ENCODE measurements at places on chromosomes 7 and 10.
A peak's percentile ranks its signal among the peaks of the same experiment; 100 is the strongest.

GRCh38 chr7:81929386-81929785 lies 159.5 kb upstream of the HGF start:
- DNase-seq, result no peak

DNA sequence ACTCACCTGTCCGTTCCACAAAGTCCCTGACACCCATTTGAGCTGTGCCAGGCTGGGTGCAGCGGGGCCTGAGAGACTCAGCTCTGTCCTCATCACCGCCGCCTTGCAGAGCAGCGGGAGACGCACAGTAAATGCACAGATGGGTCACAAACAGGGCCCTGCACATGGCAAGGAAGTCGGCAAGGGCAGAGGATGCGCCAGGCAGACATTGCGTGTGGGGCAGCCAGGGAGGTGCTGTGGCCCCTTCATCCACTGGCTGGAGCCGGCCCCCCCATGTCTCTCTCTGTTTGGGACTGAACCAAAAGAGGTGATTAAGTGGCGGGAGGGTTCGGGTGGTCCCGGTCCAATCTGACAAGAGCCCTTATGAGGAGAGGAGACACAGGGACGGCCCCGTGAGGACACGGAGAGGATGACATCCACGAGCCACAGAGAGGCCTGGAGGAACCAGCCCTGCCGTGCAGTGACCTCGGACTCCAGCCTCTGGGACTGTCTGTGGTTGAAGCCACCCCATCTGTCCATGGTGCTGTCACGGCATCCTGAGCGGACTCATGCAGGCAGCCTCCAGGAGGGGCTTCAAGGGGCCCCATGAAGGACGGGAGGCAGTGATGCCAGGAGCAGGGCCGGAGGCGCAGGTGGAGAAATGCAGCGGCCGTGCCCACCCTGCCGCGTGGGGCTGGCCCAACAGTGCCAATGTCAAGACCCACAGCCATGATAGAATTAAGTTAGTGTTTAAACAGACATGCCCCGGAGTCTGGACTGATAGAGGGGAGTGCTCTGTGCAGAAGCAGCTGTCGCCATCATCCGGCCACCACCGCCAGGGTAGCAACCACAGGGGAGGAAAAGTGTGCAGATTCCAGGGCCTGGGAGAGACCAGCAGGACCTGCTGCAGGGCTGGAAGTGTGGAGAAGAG lies 28.4 kb upstream of the FOXL3 start:
- no peak for DNase-seq

DNA sequence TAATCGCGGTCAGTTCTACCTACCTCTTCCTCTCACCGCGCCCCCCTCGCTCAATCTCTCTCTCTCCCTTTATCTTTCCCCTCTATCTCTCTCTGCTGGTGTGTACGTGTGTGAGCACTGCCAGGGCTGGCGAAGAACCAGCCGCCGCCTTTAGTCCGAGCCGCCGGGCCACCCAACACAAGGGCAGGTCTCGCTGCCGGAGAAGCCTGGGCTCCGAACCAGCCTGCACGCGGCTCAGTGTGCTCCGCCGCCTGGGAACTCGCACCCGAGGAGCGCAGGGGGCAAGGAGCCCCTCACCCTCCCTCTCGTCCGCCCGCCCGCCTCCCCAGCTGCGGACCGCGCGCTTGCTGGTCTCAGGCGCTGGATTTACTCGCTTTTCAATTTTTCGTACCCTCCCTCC lies 1.7 kb downstream of the NXPH1 start:
- no peak for DNase-seq

- no peak for DNase-seq
Observed at GRCh38 chr7:48168159-48168558, 3.1 kb upstream of the ABCA13 start.

- peak; percentile 48 for DNase-seq
Observed at GRCh38 chr10:121886997-121887622, 40.7 kb downstream of the ATE1 start.

GRCh38 chr7:56188823-56189346 lies 72.7 kb upstream of the NUPR2 start:
- DNase-seq, result no peak

- no peak for DNase-seq
Observed at GRCh38 chr10:86199041-86199440, 167.6 kb downstream of the GRID1 start.

DNA sequence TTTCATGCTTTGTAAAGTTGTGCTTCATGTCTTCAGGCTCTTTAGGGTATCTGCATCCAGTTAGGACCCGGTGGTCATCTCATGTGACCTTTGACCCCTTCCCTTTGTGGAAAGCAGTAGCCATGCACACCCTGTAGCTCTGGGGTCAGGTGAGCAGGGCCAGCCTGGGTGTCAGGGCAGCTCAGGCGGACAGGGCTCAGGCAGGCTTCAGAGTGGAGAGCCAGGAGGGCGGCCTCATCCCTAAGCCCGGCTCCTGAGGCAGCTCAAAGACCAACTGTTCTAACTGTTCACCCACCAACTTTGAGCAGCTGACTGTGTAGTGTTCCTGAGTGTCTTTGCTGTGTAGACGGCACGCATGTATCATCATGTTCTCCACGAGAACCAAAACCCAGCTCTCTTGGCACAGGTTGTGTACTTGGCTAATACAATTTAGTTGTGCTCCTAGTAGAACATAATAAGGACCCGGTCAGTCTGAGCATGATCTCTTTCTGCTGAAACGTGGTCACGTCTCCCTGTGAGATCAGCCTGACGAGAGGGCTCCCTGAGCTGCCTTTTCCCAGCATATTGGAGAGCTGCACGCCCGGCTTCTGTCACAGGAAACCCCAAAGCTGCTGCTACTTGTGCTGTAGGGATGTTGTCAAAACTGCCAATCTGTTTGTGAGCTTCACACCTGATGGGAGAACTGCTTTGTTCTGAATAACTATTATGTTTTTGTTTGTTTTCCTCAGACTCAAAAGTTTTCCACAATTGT lies 30.0 kb downstream of the EEPD1 start:
- no peak for DNase-seq

GRCh38 chr7:27147199-27148030 lies at the start of gene HOXA6:
TSS of gene HOXA6 (minus strand) at chr7:27147774. CDS start at chr7:27147749, 25 bp downstream.
- DNase-seq, result no peak

DNA sequence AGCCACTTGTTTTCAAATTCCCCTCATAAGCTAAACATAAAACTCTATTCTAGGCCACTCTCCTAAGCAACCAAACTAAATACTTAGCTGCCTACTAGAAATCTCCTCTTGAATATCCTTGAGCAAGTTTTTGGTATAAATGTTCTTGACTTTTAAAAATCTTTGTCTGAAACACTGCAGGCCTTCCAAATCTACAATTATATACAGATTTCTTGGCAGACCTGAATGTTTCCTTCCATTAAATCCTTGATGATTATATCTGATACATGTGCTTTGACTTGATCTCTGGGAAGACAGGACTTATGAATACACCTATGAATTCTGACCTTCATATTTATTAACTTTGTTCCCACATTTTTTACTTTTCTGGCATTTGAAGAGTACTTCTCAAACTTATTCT lies 314.5 kb downstream of the CACNA2D1 start:
- no peak for DNase-seq

GRCh38 chr7:71131256-71132126 lies 453 bp upstream of the GALNT17 start:
- DNase-seq, result no peak

DNA sequence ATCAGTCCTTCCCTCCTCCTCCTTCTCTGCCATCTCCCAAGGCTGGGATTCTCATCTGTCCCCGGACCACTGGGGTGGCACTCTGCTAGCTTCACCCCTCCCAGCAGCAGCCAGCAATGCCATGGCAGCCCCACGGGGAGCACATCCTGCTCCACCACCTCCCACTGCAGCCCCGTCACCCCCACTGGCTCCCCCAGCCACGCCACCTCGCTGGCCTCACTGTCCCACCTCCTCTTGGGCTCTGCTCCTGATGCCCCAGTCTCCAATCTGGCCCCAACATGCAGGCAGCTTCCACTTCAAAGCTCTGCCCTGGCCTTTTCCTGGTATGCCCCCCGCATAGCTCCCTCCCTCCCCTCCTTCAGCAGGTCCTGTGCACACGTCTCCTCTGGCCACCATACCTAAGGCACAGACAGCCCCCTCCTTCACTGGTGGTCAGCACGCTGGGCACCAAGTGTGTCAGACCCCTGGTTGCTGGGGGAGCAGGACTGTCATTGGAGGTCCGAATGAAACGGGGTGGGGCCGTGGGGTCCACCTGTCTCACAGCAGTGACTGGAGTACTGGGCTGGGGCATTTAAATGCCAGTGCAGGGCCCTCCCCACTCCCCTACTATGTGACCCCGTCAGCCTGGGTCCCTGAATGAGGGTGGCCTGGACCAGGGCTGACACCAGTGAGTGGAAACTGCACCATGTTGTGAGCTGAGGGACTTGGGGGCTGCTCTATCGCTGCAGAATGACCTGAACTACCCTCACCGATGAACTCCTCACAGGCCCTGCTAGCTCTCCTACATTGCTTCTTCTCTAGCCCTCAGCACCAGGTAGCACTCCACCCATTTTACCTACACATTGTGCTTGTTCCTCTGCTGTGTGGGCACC lies 38.7 kb downstream of the RASGEF1A start:
- DNase-seq, result no peak

GRCh38 chr7:44891791-44892190 lies 6.5 kb upstream of the PURB start:
- no peak for DNase-seq

DNA sequence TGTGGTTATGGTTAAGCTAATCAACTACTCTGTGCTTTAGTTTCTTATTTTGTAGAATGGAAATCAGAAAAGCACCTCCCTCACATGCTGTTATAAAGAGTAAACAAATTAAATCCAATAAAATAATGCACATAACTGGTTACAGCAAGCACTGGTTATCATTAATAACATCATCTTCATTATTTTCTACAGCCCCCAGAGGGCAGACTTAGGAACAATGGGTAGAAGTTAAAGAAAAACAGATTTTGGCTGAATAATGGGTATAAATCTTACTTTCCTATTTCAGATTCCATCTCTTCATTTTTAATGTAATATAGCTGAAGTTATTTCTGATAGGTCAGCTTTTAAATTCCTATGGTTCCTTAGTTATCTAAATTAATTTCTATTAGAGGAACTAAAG lies 126.5 kb downstream of the DOCK4 start:
- no peak for DNase-seq

GRCh38 chr10:31152421-31153135 lies 120.9 kb upstream of the ZNF438 start:
- DNase-seq, result no peak

DNA sequence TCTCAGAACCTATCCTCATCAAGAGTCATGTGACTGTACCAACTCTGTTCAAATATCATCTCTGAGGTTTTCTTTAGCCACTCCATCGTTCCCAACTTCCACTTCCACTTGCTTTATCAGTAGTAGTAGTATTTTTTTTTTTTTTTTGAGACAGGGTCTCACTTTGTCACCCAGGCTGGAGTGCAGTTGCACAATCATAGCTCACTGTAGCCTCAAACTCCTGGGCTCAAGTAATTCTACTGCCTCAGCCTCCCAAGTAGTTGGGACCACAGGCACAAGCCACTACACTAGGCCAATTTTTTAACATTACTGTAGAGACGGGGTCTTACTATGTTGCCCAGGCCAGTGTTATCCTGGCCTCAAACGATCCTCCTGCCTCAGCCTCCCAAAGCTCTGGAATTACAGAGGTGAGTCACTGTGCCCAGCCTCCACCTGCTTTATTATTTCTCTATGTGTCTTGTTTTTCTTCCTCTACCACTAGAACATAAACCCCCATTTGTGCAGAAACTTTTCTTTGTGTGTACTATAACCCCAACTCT lies 5.9 kb downstream of the NCAPG2 start:
- DNase-seq, result no peak

DNA sequence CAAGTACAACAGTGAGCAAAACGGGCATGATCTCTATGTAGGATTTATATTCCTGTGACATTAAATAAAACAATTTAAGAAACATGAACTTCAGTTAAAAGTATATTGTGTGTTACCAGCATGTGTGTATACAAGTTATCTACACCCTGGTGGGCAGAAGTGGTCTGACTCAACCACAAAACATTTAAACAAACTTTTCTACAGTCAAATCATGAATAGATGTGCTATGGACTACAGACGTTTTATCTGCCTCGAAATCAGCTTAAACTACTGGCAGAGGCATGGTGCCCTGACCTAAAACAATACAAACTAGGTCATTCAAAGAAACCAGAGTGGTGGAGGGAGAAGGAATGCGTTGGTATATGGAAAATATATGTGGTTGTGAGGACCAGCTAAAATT lies 3.6 kb downstream of the ARL3 start:
- no peak for DNase-seq

GRCh38 chr10:43196131-43196980 lies 58.1 kb downstream of the CSGALNACT2 start:
- DNase-seq, result no peak

- DNase-seq, result no peak
Observed at GRCh38 chr10:35770817-35771355, 128.8 kb upstream of the FZD8 start.

DNA sequence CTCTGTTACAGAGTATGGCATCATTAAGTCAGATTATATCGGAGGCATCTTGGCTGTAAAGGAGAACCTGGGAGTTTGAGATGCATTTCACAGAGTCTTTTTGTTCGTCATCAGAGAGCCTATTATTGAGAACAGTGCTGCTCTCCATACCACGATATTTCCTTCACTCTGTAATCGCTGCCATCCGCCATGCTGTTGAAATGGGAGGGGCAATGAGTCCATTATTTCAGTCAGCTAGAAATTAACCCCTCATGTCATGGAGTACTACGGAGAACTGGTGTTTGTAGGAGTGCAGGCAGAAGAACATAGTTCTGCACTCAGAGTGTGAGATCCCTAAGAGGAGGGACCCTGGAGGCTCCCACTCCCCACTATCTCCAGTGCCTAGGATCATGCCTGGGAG lies 59.2 kb downstream of the SLC16A12 start:
- DNase-seq, result no peak

- no peak for DNase-seq
Observed at GRCh38 chr7:72080865-72081510, 331.1 kb downstream of the CALN1 start.

DNA sequence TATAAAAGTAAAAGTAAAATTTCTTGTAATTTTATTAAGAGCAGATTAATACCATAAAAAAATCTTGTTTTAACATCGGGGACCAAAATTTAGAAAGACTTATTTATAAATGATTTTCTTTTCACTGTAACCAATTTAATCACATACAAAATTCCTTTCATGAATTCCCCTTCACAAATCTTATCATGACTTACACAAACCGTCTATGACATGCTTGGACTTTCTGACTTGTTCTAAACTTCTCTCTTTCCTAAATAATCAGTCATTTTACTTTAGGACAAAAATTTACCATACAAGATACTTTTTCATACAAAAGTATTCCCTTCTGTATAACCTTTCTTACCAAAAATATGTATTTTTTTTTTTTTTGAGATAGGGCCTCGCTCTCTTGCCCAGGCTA lies 9.3 kb downstream of the CROT start:
- no peak for DNase-seq

GRCh38 chr7:37901236-37901827 lies 15.3 kb downstream of the SFRP4 start:
- DNase-seq, result peak; percentile 28

GRCh38 chr7:20327055-20327454 lies 3.6 kb upstream of the ITGB8 start:
- DNase-seq, result no peak

DNA sequence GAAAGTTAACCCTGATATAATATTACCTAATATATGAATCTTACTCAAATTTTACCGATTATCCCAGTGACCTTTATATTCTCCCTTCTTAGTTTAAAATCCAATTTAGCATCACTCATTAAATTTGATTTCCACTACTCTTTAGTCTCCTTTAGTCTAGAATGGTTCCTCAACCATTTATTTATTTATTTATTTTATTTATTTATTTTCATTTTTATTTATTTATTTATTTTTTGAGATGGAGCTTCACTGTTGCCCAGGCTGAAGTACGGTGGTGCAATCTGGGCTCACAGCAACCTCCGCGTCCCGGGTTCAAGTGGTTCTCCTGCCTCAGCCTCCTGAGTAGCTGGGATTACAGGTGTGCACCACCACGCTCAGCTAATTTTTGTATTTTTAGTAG lies 92.8 kb downstream of the LCOR start:
- no peak for DNase-seq

All from Panc1 (cell line).